ENCODE measurements at places on chromosomes 1 and 21.

- DNase-seq: no peak
These were observed 97.4 kb downstream of the PRDM2 start for GRCh38 chr1:13797397-13797796.

- peak; percentile 44 for DNase-seq
These were observed 7.0 kb downstream of the TCEA3 start for GRCh38 chr1:23417570-23417969.

GRCh38 chr21:38525454-38525853 is 27.2 kb upstream of the ERG start:
- no peak for DNase-seq

- DNase-seq: no peak
These were observed 29.0 kb upstream of the KDM4A start for GRCh38 chr1:43620956-43621355.

GRCh38 chr1:23101101-23101827 is 67.4 kb downstream of the LUZP1 start:
- DNase-seq: no peak

- no peak for DNase-seq
These were observed 45.9 kb upstream of the PUM1 start for GRCh38 chr1:31111290-31111951.

GRCh38 chr1:23092447-23092846 is 73.2 kb downstream of the KDM1A start:
- DNase-seq: no peak

- DNase-seq: no peak
These were observed 131.4 kb upstream of the F3 start for GRCh38 chr1:94672934-94673333.

GRCh38 chr1:23169727-23170335 is 1.2 kb upstream of the LUZP1 start:
- peak; percentile 86 for DNase-seq

DNA sequence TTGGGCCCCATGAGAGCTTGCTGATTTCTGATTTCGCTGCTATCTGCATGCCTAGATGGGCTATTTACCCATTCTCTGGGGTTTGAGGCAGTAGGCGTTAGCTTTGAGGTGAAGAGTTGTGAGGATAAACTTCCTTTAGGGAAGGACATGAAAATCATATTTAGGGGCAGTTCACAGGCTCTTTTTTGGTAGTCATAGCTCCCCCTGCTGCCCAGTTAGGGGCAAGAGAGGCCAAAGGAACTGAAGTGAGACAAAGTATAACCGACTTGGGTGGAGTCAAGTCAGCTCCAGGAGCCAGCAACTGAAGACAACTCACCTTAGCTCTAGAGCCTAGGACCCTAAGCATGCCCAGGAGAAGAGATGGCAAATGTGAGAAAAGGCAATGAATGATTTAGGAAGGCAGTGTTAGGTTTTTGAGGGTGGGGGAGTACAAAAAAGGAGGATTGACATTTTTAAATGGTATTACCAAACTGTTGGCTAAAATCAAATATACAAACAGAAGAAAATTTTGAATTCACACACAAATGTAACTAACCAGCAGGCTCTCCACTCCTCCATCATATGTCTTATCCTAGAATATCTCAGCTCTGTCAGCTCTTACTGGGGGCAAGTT is 625.2 kb downstream of the LMO4 start:
- DNase-seq: peak; percentile 59

- DNase-seq: no peak
These were observed 30.8 kb upstream of the ABCG1 start for GRCh38 chr21:42187976-42188653.

DNA sequence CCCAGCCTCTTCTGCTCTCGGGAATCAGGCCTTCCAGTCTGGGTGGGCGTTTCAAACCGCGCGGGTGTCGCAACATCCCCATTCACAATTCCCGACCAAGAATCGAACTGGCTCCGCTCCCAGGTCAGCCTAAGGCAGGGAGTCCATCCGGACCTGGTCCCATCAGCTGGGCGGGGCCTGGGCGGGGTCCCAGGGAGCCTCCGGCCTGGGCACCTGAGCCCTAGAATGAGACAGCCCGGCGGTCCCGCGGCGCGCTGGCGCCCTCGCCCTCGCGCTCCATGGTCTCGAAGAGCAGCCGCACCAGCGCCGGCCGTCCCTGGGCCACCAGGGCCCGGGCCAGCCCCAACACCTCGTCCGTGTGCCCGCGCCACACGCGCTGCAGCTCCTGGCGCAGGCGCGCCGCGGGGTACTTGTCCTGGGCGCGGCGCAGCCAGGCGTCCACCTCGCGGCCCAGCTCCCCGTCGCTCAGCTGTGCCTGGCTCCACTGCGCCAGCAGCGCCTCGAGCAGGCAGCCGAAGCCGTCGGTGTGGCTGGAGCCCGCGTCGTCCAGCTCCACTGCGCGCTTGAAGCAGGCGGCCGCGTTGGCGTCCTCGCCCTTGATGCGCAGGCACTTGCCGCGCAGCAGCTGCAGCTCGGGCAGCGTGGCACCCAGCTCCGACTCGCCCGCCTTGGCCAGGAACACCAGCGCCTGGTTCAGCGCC is 16.9 kb upstream of the PARS2 start:
- DNase-seq: no peak

DNA sequence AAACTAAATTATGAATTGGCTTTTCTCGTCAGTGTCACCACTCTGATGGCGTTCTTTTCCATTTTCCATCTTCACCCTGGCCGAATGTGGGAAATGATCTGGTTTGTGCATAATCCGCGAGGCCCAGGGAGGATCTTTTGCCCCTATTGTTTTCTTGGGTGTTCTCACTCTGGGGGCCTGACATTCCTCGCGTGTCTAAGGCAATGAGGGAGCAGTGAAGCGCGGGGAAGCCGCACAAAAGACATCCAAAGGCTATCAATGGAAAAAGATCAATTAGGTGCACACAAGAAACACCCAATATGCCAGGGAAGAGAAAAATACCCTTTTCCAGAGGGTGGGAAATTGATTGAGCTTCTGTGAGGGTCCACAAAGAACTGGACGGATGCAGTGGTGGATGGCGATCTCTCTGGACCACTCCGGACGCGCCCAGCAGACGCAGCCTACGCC is 941 bp upstream of the C1orf21 start:
- DNase-seq: no peak

DNA sequence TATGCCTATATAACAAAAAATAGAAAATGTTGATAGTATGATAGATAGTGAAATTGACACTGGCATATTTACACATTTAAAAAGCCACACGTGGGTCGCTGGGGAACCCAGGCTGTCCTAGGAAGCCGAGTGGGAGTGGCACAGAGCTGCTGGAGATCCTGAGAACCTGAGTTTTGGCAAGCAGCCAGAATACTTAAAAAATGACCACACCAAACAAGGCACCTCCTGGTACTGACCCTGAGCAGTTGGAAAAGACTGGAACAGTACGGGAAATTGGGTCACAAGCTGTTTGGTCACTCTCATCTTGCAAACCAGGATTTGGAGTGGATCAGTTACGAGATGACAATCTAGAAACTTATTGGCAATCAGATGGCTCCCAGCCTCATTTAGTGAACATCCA is 111.5 kb downstream of the ZFYVE9 start:
- no peak for DNase-seq

GRCh38 chr1:31855038-31855845 is 39.4 kb upstream of the SPOCD1 start:
- DNase-seq: no peak

GRCh38 chr1:30901798-30902581 is 6.6 kb downstream of the SDC3 start:
- peak; percentile 64 for DNase-seq

DNA sequence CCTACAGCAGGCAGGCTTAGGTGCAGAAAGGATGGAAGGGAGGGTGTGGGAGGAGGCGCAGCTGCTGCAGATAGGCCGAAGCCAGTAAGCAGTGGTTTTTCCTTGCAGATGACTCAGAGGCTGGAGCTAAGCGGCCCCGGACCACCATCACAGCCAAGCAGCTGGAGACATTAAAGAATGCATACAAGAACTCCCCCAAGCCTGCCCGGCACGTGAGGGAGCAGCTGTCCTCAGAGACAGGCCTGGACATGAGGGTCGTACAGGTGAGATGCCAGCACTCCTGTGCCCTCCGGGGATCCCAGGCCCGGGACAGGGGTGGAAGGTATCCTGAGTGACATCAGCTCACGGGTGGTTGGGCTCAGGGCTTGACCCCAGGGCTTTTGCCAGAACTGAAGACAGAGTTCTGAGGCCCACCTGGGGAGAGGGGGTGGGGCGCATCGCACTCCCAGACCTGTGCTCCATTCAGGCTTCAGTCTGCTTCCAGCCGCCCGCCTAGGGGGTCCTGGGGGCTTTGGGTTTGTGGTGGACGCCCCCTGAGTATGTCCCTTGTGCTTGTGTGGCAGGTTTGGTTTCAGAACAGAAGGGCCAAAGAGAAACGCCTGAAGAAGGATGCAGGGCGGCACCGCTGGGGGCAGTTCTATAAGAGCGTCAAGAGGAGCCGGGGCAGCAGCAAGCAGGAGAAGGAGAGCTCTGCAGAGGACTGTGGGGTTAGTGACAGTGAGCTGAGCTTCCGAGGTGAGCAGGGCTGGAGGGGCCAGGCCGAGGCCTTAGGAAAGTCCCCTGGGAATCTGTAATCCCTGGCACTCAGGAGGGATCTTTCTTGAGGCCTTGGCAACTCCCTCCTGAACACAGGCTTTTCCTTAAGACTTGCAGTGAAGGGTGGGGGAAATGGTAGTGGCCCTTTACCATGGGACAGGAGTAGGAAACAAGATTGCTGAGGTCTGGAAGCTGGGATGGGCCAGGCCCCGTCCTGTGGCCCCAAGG is 41.5 kb downstream of the LHX4 start:
- peak; percentile 16 for DNase-seq

DNA sequence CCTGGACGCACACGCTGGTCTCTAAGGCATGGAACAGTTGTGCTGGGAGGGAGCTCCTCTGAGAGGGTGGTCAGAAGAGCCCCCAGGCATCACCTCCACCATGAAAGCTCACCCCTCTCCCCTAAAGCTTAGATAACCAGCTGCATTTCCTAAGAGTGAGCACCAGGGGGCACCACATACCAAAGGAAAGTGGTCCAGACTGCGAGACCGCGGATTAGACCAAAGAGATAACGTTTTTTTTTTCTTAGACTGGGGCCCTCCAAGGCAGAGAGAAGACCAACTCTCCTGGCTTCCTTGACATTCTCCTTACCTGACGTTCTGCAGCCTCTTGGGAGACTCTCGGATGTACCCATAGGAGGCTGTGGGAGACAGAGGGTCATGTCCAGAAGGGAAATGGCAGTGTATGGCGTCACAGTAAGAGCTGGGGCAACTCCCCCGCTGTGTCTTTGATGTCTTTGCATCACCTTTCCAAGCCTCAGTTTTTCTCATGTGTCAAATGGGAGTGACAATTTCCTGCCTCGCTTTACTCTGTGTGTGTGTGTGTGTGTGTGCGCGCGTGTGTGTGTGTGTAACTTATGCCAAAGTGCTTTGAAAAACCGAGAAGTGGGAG is 12.3 kb upstream of the IFNLR1 start:
- DNase-seq: peak; percentile 71

- peak; percentile 27 for DNase-seq
These were observed 403 bp upstream of the C1orf122 start for GRCh38 chr1:37807220-37807554.

DNA sequence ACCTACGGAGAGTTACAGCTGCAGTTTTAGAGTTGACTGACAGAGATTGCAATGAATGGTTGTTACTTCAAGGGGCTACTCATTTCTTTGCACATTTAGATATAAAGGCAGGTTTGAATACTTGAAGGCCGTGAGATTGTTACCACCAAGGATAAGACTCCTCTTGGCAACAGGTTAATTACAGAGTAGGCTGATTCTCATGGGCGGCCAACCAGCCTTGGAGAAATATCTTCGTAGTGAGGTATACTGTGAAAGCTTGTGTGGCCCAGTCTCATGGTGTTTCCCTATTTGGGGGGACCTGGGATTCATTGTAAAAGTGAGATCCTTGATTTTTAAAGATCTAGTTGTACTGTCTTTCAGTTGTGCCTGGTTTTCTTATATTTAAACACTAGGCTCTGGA is 103.2 kb upstream of the OLFM3 start:
- DNase-seq: no peak

DNA sequence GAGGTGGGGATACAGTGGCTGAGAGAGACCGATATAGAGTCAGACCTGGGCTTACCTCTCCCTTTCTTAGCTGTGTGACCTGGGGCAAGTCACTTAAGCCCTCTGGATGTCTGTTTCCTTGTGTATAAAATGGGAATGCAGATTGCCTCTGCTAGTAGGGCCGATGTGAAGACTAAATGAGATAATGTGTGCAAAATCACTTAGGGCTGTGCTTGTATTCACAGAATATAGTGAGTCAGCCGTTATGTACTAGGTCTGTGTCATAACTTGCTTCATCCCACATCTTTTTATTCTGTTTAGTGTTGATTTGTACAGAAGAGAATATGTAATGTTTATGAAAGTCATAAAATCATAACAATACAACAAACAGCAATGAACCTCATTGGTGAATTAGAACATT is 56.0 kb downstream of the PTPRU start:
- DNase-seq: no peak

DNA sequence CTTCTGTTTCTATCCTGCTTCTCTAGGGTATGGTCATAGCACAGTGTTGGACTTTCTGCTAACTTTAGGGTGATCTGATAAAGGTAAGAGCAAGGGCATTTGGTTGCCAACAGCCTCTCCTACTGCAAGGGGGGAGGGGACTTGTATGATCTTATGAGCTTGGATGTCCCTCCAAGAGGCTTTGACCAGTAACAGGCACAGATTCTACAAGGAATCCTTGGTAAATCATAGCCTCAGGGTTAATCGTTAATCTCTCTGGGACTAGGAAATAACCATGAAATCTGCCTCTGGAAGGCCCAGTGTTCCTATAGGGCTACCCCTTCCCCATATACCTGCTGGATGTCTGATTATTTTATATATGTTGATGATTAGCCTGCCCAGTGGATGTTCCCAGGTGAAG is 134.8 kb upstream of the TNFSF4 start:
- DNase-seq: no peak

DNA sequence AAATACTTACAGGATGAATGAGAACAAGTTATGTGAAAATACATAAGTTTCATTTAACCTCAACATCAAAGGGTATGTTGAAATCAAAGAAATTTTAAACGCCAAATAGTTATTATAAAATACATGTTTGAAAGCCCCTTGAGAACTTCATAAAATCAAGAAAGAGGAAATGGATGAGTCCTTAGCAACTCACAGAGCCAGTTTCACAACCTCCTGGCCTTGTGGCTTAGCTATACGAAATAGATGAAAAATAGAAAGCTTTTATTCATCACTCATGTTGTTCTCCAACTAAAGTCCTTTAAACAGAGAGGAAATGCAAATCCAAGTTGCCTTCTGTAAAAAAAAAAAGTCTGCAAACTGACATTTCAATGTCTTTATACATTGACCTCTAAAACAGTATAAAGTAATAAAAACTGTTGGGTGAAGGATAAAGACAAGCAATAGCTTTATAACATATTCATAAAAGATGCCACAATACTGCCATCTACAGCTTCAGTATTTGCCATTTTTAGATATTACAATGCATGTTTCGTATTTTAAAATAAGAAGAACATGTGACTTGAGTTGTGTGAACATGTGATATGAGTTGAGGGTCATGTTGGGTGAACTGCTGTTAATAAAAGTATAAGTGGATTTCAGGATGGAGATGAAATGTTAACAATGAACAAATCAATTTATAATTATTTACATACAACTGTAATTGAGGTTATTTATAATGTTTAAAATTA is 847.8 kb downstream of the MRPL39 start:
- no peak for DNase-seq
